Globus pallidus (tissue), 1 donor: ENCODE measurements at places on chromosomes 12 and 14.

- DNase-seq, result no peak
Measured at GRCh38 chr12:9124383-9125031, 8.8 kb upstream of the A2M start.

GRCh38 chr14:55722054-55722453 is 142.0 kb downstream of the KTN1 start:
- no peak for DNase-seq

DNA sequence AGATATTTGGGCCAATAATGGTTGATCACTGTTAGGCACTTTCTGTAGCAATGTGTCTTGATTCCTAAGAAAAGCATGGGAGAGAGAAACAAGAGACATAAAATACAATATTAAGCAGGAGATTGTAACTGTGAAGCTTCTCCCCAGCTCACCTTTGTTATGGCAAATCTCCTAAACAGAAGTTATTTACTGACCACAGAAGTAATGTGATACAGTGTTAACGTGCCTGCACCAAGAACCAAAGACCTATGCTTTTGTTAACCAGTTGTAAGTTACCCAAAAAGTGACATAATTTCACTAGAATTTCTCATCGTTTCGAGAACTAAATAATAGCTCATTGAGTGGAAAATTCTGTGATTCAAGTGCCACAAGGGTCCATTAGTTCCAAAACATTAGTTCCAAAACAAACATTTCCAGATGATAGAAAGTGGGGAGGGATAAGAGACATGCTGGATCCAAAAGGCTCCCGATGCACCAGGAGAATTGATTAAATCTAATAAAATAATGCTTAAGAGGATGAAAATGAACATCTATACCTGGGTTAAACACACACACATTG is 14.3 kb downstream of the RERG start:
- DNase-seq, result no peak

GRCh38 chr12:113373969-113374368 is 15.6 kb downstream of the PLBD2 start:
- no peak for DNase-seq

- DNase-seq, result no peak
Measured at GRCh38 chr12:110436231-110436630, 13.9 kb downstream of the ARPC3 start.

DNA sequence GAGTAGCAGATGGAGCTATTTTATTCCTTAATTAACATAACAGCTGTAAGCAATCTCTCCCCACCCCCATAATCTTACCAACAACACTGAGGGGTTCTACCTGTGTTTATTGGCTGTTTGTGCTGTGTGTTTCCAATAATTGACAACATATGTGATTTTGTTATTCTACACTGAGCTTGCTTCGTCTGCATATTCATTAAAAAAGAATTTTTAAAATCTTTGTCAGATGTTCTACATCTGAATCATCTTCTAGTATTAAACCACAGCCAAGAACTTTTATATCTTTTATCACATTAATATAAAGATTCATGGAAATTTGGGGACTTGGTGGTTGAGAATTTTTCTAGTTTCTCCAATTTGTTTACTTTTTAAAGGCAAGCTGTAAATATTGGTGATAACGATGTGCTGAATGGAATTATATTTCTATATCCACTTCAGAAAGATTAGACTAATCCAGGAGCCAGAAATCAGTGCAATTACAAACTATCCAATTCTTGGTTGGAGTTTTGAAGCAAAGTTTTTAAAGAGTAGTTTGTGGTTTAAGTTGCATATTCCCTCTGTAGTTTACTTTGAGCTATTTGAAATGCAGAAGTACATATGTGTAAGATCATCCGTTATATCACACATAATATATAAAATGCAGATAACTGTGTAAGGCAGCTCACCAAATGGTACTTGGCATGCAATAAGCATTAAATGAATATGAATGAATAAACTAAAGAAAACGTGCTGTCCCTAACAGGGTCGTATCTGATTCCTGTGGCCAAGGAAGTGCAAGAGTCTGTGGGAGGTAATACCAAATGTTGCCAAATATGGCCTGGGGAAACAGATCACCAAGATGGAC is 206.9 kb downstream of the PELI2 start:
- DNase-seq, result no peak

GRCh38 chr14:75614179-75614578 is 35.8 kb downstream of the FLVCR2 start:
- DNase-seq, result no peak

DNA sequence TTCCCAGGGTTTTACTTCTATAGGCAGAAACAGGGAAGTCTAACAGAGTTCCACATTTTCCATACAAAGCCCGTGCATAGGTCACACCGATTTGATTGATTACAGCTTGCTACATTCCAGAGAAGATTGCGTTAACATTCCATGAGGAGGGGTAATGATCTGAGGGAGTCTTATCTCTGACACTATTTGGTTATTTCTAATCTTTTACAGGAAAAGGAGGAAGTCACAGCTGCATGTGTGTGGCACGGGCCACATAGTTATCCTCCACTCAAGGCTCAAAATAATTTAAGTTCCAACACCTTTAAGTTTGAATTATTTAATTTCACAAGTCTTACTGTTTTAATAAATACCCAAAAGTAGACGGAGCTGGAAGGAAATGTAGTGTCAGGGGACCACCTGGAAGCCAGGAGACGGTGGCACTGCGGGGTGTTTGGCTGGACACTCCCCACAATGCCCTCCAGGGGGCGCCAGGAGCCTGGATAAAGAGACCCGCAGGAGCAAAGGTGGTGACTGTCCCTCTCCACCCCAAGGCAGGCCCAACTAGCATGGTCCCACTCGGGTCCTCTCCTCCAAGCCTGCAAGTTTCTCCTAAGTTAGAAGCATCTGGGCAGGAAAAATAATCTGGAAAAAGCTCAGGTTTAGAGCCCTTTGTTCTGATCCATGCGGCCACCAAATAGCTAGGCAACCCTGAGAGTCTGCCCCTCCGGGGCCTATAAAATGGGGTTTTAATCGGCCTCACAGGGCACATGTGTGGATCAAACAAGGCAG is 20.2 kb downstream of the KRT8 start:
- peak; percentile 27 for DNase-seq

- DNase-seq, result no peak
Measured at GRCh38 chr14:101252443-101253214, 308.7 kb upstream of the DIO3 start.

- no peak for DNase-seq
Measured at GRCh38 chr14:80653956-80654355, 287.6 kb downstream of the CEP128 start.

- no peak for DNase-seq
Measured at GRCh38 chr12:42923156-42923555, 333.6 kb upstream of the PRICKLE1 start.

DNA sequence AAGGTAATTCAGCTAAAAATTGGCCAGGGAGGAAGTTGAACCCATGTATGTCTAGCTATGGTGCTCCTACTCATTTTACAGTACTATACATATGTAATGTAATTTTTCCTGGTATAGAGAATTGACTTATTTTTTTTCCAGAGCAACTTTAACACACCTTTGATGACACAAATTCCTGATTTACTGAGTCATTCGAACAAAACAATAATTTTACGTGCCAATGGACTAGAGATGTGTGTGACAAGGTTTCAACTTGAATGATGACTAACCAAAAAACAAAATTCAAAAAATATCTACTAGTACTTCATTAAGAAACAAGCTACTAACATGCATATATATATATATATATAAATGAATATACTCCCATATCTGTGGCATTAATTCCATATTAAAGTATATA is 180.5 kb downstream of the KITLG start:
- DNase-seq, result no peak
